ENCODE measurements at places on chromosomes 2 and 18.
A peak's percentile ranks its signal among the peaks of the same experiment; 100 is the strongest.

- DNase-seq, result no peak
These were observed 171.3 kb downstream of the DNAH6 start for GRCh38 chr2:84687498-84688149.

- no peak for DNase-seq
These were observed 119.5 kb downstream of the NEB start for GRCh38 chr2:151614606-151615306.

DNA sequence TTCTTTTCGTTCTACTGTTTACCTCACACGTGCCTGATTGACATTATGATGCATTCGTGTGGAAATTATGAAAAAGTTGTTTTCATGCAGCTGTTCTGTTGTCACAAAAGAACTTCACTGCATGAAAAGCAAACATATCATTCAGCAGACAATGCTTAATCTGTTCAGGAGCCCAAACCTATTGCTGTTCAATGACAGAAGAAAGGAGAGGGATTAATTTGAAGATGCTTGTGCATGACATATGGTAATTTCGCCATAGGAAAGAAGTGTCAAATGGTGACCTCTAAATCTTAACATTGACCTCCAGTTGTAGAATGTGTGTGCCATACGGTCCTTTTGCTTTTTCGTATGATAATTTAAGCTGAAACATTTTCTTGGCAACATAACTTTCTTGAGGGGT is 124.5 kb downstream of the WDR7 start:
- no peak for DNase-seq

DNA sequence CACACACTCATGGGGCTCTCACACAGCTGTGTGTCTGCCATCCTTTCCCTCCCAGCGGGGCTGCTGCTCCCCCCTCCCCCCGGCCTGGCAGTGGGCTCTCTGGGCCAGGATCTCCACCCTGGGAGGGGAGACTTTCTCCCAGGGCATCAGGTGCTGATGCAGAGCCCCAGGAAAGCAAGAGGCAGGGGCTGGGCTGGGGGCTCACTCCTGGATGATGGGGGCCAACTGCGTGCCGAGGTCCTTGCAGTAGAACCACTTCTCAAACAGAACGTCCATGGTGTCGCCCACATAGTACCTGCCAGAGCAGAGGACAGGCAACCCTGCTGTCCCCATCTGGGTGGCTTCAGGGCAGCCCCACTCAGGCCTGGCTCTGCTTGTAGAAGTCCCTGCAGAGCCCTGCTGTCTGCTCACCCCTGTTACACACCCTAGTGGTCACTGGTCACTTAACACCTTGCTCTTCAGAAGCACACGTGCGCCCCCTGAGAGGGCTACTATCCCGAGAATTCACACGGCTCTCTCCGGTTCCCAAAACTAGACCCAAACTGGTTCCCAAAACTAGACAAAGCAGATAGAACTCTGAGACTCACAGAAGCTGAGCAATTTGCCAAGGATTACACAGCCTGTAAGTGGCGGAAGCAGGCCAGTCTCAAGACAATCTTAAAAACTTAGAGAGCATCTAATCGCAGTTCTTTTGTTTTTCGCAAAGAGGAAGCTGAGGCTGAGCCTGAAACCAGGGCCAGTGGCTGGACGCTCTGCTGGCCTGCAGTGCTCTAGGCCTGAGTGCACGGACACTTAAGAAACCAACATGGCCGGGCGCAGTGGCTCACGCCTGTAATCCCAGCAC is 6.6 kb upstream of the OXER1 start:
- DNase-seq, result peak; percentile 52

GRCh38 chr2:240131941-240132650 is 4.0 kb downstream of the COPS9 start:
- no peak for DNase-seq

GRCh38 chr2:237156857-237157779 is 71.4 kb downstream of the COPS8 start:
- DNase-seq, result no peak

GRCh38 chr2:101744832-101745231 is 47.3 kb downstream of the MAP4K4 start:
- no peak for DNase-seq

GRCh38 chr2:72035518-72036172 is 112.0 kb downstream of the CYP26B1 start:
- no peak for DNase-seq

GRCh38 chr2:234257859-234258561 is 207.5 kb downstream of the SPP2 start:
- peak; percentile 35 for DNase-seq

DNA sequence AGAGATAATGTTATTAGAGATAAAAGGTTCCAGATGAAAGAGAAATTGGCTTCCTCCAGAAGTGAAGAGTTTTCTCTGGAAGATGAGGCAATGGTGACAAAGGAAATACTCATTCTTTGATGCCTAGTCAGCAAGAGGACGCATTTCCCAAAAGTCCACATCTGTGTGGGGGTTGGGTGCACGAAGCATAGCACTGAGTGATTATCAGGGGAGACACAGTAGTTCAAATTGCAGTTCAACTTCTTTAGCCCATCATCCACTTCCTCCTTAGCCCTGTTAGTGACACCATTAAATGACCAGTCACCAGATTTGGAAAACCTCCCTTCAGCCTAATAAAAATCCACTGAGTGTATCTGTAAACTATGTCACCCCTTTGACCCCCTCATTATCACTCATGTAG is 80.9 kb upstream of the PHLPP1 start:
- DNase-seq, result no peak

GRCh38 chr2:182587831-182588230 is 128.2 kb upstream of the DNAJC10 start:
- no peak for DNase-seq

- DNase-seq, result peak; percentile 82
These were observed 116.0 kb downstream of the TNS1 start for GRCh38 chr2:217886720-217887309.

DNA sequence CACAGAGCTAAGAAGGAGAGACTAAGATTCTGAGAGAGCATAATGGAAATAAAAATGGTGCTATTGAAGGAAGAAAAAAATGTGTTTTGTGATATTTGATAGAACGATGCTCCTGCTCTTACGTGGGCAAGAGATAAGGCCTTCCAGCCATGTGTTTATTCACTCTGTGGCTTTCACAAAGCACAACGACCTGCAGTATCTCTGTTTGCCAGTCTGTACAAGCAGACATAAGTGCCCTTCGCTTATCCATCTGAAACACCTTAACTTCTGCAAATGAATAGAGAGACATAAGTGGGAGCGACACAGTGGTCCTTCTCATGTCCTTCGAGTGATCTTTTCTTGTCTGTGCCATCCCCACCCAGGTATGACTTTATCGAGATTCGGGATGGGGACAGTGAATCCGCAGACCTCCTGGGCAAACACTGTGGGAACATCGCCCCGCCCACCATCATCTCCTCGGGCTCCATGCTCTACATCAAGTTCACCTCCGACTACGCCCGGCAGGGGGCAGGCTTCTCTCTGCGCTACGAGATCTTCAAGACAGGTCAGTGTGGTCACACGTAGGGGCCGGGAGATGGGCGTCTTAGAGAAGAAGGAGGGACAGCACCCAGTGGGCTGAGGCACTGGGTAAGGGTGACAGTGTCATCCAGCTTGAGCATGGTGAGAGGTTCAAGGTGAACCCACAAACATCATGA is 33.7 kb downstream of the NRP2 start:
- no peak for DNase-seq

DNA sequence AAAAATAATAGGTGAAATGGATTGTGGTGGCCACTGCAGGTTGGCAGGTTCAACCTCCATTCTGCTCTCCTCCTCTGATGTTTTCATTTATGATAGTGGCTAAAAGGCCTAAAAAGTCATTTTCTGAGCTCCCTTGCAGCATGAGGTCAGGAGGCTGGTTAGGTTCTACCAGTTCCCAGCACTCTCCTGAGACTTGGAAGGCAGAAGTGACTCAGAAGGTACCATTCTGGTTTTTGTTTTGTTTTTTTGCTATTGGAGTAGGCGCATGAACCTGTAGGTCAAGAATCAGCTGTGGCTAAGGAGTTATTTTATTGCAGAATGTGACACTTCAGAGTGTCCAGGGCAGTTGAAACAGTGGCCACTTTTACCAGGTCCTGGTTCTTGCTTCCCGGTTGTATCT is 181.9 kb downstream of the CCDC102B start:
- DNase-seq, result no peak

All from lung (tissue), 17 donors.